ENCODE measurements at places on chromosomes 3 and 15.

GRCh38 chr3:122307976-122308375, 17.1 kb upstream of the CSTA start:
- no peak for DNase-seq

DNA sequence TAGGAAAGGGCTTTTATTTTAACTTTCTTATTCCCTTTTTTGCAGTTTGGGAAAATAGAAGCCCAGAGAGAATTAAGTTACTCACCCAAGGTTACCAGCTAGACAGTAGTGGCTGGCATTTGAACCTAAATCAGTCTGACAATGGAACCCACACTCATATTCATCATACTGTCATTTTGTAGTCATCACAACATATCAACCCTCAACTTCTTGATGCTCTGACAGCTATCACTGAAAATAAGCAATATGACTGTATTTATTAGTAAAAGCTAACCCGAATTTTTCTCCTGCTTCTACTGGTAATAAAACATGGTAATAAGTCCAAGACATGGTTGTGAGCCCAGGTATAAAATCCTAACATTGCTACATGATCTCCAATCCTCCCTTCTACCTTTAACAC, 585.8 kb upstream of the UBE2E2 start:
- DNase-seq = no peak

DNA sequence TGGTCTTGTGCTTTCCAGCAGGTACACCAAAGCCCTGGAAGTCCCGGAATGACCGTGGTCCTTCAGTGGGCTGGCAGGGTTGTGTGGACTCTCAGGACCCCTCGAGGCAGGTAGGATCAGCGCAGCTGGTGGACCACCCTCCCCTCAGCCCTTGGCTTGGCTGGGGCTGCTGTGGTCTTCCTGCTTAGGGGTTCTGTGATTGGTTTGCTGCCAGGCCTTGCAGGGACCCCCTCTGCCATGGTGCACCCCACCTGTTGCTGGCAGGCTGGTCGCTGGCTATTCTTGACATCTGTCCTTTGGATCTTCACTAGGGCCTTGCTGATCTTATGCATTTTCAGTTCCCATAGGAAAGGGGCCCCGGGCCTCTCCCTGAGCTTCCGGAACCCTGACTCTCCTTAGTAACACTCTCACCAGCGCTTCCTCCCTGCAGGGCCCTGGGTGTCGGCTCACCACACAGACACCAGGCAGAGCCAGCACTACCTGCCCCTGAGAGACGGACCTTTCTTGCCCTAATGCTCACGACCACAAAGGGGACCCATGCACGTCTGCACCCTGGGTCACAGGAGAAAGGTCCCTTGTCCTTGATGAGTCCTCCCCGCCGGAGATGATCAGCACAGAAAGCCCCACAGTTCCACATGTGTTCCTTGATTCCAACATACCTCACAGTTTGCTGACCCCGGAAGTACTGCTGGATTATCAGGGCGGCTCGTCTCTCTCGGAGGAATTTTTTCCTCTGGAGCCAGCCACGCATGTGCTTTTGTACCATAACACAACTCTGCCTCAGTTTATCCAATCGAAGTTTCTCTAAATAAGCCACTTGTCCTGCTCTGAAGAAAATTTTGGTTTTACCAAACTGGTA, 51.7 kb downstream of the MYO5C start:
- DNase-seq = no peak

GRCh38 chr3:143201045-143201444, 81.5 kb downstream of the CHST2 start:
- no peak for DNase-seq

GRCh38 chr15:66746231-66746605, 44.2 kb downstream of the SMAD6 start:
- DNase-seq = no peak

DNA sequence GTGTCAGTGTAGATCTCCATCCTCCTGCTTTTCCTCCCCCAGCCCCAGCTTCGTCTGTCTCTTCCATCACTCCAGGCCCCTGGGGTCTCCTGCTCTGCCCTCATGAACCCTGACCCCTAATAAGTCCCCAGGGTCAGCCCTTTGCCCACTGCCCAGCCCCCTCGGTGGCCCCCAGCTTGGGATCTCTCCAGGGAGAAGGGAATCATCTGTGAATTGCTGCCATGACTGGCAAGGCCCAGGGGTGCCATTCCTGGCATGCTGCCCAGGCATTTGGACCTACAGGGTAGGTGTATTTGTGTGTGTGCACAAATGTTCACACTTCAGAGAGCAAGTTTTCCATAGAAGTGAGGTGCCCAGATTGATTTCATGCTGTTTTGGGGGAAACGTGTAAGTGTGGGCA, 5.9 kb upstream of the TBC1D21 start:
- no peak for DNase-seq

DNA sequence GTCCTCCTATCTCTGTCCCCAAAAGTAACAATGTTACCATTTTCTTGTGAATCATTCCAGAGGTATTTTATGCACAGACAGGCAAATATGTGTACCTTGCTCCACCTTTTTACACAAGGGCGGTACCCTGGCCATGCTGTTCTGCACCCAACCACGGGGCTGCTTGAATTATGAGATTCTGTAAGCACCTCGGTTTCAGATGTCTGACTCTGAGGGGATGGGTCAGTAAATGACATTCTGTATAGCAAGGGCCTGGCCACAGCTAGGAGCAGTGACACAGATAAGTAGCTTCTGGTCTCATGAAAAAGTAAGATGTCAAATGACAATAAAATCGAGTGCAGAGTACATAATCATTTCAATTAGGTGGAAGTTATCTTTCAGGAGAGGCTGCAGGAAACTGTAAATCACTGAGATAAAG, 30.4 kb upstream of the FLNB start:
- no peak for DNase-seq

GRCh38 chr3:113124256-113124830, 87.0 kb upstream of the BOC start:
- DNase-seq = no peak

DNA sequence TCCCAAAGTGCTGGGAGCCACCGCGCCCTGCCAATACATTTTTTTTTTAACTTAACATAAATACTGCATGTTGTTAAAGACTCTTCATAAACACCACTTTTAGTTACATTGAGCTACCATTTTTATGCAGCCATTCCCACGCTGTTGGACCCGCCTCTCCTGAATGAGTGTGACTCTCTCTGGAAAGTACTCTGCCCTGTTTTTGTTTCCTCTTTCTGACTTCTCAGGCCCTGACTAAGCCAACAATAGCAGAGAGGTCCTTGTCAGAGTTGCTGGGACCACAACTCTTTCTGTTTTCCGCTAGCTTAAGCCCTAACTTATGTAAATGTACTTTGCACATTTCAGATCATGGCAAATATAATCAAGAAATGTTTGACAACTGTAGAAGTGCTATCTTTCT, 35.2 kb downstream of the PARP15 start:
- DNase-seq = no peak

DNA sequence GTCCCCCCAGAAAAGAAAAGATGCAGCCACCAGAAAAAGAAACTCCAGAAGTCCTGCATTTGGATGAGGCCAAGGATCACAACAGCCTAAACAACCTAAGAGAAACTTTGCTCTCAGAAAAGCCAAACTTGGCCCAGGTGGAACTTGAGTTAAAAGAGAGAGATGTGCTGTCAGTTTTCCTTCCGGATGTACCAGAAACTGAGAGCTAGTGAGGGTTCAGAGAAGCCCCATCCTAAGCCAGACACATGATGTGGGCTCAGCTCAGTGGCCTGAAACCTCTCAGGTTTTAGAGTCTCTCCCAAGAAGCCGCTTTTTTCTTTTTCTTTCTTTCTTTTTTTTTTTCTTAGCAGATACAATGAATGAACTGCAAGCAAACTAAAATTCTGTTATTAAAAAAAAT, 7.8 kb downstream of the SLC51B start:
- DNase-seq = no peak

- no peak for DNase-seq
Observed at GRCh38 chr3:168548719-168549118, 453.0 kb upstream of the GOLIM4 start.

DNA sequence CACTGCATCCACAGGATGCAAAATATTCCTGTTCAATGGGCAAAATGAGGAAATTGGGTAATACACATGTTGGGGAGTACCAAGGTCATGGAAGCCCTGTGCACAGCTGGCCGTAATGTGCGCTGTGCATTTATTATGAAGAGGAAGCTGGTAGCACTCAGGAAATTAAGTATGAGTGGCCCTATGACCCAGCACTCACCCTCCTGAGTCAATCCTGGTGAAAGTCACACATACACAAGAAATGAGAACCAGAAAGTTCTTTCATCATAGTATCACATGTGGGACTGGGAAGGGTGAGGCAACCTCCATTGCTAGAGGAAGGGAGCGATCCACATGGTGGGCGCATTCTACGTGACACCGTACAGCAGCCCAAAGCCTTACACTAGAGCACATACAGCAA, 11.4 kb upstream of the PRR20G start:
- no peak for DNase-seq

GRCh38 chr3:13770170-13771169, 109.4 kb downstream of the WNT7A start:
- DNase-seq = no peak

GRCh38 chr15:31148297-31149087, 47.0 kb upstream of the TRPM1 start:
- no peak for DNase-seq

- no peak for DNase-seq
Observed at GRCh38 chr15:37921527-37922385, 12.7 kb upstream of the TMCO5A start.

GRCh38 chr3:188680189-188680588, 491.6 kb upstream of the TPRG1 start:
- no peak for DNase-seq

DNA sequence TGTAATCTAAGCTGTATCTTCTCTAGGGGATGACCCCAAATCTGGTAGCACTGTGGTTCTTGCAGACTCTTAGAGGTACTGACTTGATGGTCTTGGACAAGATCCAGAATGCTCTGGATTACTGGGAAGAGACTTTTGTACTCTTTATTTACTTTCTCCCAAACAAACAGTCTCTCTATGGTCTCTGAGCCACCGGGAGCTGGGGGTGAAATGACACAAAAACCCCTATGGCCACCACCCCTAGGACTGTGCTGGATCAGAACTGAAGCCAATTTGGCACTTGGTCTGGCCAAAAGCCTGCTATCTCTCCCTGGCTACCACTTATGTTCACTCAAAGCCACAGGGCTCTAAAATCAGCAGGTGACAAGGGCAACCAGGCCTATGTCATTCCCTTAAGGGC, 50.2 kb upstream of the SI start:
- no peak for DNase-seq

- no peak for DNase-seq
Observed at GRCh38 chr3:111774622-111775021, 84.4 kb upstream of the PHLDB2 start.

GRCh38 chr3:188421836-188422540, 268.0 kb downstream of the LPP start:
- DNase-seq = no peak

GRCh38 chr3:13452490-13453335, 27.4 kb upstream of the HDAC11 start:
- DNase-seq = peak; percentile 58

DNA sequence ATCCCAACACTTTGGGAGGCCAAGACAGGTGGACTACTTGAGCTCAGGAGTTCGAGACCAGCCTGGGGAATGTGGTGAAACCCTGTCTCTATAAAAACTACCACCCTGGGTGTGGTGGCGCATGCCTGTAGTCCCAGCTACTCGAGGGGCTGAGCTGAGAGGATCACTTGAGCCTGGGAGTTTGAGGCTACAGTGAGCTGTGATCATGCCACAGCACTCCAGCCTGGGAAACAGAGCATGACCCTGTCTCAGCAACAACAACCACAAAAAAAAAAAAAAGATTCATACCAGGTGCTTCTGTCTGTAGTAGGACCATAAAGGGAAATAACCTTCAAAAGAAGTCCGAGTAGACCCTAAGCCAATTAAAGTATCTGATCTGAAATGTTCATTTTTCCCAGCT, 94.5 kb downstream of the SERPINI1 start:
- DNase-seq = no peak

DNA sequence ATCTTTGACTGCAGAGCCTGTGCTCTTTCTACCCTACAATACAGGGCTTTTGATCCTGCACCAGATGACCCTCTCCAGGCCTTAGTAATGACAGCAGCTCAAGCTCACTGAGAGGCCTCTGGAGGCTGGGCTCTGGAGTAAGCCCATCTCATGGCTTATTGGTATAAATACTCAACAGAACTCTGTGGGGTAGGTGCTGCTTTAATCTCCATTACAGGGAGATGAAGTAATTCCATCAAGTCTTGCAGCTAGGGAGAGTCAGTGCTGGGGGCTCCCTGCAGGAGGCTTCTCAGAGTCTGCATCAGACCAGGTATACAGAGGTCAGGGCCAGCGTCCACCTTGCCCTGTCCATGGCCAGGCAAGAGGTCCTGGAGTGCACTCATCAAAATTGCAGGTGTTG, 89.2 kb upstream of the SLC6A11 start:
- DNase-seq = no peak

- DNase-seq = no peak
Observed at GRCh38 chr3:83863380-83863779, 1095.4 kb upstream of the CADM2 start.

DNA sequence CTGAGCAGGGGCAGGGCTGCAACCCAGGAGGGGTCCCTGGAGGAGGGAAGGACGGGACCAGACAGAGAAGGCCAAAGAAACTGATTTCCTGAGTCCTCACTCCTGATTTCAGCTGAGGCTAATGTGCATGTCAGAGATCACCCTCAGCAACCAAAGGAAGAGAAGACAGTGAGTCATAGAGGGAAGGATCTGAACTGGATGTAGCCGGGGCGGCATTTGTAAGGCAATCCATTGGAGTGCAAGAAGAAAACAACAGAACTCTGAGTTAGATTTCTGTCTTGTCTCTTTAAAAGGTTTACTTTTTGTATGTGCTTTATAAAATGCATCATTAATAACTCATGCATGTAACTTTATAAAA, 105.3 kb upstream of the AGBL1 start:
- DNase-seq = peak; percentile 11

DNA sequence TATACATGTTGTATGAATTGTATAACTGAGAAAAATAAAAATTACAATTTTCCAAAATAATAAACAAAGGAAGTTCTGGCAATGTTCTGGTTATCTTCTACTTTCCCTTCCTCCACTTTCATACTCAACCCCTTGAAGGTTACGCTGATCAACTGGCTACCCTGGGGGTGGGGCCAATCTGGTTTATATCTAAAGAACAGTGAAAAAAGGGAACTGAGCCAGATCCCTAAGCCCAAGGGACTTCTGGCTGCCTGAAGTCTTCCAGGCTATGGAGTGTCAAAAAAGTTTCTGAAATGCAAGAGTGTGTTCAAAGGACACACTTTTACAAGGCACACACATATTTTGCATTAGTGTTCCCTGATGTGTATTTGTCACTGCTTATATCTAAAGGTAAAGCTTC, 591.9 kb downstream of the ROBO1 start:
- no peak for DNase-seq

GRCh38 chr15:85625856-85626255, 168.9 kb downstream of the KLHL25 start:
- no peak for DNase-seq

Data from stromal cell of bone marrow (primary cell).